ENCODE measurements at places on chromosomes 1 and 21.
A peak's percentile ranks its signal among the peaks of the same experiment; 100 is the strongest.

- no peak for DNase-seq
These were observed 4.4 kb downstream of the CDC42 start for GRCh38 chr1:22056936-22057335.

DNA sequence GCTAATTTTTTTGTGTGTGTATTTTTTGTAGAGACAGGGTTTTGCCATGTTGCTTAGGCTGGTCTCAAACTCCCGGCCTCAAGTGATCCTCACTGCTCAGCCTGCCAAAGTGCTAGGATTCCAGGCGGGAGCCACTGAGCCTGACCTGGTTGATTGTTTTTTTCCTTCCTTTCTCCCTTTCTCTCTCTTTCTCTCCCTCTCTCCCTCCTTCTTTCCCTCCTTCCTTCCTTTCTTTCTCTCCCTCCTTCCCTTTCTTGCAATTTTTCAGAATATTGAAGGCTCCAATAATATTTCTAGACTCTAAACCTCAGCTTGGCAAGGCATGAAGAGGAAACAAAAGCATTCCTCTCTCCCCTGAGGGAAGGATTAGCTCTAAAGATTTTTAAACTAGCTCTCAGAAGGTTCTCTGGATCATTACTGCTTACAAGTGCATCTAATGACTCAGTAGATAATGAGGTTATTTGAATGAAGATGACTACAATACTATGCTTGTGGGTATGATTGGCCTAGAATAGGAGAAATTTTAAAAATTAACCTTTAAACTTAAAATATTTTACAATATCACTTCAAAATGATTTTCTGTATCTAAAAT is 68.5 kb upstream of the GADD45A start:
- no peak for DNase-seq

GRCh38 chr1:1432951-1433803 is 2.3 kb upstream of the VWA1 start:
- DNase-seq, result peak; percentile 42

DNA sequence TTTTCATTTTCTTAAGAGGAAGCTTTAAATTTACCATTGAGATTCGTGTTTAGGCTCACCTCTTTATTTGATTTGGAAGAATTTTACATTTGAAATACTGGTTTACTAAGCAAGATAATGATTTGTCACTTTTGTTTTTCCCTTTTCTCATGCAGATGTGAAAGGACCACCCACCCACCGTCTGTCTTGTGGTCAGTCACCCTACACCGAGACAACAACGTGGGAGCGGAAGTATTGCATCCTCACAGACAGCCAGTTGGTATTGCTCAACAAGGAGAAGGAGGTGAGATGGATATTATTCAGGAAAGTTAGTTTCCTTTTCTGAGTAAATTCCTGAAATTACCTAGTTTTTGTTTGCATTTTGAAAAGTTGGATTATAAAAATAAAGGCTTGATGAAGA is 189.5 kb downstream of the RASAL2 start:
- no peak for DNase-seq

DNA sequence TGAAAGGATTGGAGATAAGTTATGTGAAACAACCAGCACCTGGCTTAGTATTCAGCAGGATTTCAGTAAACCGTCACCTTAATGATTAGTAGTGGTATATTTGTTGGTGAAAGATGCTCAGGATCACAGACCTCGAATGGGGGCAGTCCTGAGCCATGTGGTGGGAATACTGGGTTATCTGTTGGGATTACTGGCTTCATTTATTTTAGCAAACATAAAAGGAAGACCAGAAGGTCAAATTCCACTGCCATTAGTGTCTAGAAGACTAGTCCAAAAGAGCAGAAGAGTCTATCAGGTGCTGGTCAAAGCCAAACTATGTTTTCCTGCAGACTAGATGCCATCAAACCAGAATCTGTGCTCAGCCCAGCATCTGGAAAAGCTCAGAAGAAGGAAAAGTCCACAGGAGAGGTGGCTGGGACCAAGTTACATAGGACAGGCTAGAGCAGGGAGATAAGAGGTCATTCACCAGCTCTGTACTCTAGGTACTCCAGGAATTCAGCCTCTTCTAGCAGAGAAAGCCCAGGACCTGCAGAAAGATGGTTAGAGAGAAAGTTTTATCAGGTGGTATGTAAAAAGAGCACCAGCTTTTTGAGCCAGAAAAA is 343.4 kb downstream of the PLPP3 start:
- DNase-seq, result no peak

DNA sequence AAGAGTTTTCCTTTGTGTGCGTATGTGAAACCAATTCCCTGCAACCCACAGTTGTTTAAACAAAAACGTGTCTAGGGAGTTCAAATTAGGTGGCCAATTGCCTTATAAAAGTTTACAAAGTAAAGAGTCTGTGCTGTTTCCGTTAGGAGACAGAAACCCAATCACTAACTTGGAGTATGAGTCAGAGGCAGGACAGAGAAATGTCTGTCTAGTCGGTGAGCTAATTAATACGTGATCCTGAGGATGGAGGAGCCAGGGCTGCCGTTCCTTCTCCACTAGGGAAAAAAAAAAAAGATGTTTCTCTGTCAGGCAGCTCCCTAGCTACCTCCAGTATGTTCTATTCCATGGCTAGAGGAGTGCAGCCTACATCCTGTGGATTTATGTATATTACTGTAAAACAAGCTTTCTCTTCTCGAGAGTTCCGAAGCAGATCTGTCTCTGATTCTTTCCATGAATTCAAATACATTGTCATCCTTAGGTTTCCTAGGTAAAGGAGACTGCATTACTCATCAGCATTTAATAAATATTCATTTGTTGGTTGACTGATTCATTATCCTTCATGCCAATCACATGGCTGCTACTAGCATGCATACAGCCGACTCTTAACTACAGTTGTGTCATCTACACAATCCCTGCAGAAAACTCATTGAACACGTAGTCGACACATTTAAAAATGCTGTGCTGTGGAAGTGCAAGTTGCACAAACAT is 430.6 kb downstream of the KIF26B start:
- no peak for DNase-seq

DNA sequence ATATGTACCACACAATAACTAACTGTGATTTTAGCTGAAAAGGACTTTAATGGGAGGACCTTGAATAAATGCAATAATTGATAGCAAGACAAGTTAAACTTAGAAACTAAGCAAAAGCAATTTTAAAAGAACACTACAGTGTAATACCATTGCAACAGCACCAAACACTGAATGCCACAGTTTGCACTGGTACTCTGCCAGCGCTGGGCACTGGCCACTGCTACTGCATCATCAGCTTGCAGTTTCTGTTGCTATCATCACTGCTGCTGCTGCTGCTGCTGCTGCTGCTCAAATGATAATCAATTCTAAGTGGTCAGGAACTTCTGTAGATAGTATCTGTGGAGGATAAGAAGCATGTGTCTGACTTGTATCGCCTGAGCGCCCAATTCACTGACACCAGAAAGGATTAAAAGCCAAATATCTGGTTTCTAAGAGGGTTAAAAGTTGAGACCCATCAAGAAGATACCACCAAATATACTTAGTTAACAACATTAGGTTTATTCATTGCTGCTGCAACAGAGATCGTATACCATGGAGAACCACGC is 306.9 kb downstream of the LRRC40 start:
- DNase-seq, result no peak

DNA sequence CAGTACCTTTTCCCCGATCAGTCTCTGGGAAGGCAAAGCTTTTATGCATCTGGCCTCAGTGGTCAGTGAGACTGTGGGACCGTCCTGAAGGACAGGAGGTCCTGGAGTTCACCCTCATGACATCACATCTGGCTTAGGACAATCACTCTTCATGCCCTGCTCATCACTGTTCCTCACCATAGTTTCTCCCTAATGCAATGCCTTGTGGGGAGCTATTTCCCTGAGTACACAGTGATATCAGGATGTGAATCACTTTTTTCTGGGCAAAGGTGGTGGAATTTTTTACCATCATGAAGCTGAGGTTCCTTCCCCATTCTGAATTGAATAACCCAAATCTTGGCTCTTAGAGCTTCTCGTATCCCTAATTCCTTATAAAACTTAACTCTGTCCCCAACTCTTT is 34.8 kb upstream of the CFAP126 start:
- no peak for DNase-seq

DNA sequence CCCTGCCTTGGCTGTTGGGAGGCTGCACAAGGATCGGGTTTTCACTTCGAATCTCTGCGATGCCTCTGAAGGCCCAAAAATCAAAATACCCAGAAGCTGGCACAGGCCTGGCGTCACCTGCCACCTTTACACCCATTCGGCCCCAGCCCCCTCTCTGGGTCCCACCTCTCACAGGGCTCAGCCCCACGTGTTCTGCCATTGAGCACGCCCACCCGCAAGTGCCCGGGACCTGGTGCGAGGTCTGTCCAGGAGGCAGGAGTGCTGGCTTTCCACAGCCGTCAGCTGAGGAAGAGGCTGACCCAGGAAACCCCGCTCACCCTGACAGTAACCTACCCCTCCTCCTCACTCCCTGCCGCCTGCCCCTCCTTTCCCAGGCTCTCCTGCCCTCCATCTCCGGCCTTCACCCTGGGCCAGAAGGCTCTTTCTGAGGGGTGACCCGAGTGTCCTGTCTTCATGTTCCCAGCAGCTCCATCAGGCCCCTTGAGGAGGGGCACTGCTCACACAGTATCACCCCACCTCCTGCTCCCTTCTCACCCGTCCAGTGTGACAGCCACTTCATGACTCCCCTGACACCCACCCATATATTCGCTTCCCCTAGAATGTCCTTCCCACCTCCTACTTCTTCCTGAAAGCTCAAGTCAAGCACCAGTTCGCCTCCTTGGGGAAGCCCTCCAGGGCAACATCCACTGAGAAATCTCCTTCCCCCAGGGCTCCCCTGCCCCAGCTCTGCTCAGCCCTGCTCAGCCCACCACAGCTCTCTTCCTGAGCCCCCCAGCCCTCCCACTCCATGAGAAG is 13.5 kb downstream of the RCC2 start:
- DNase-seq, result no peak

DNA sequence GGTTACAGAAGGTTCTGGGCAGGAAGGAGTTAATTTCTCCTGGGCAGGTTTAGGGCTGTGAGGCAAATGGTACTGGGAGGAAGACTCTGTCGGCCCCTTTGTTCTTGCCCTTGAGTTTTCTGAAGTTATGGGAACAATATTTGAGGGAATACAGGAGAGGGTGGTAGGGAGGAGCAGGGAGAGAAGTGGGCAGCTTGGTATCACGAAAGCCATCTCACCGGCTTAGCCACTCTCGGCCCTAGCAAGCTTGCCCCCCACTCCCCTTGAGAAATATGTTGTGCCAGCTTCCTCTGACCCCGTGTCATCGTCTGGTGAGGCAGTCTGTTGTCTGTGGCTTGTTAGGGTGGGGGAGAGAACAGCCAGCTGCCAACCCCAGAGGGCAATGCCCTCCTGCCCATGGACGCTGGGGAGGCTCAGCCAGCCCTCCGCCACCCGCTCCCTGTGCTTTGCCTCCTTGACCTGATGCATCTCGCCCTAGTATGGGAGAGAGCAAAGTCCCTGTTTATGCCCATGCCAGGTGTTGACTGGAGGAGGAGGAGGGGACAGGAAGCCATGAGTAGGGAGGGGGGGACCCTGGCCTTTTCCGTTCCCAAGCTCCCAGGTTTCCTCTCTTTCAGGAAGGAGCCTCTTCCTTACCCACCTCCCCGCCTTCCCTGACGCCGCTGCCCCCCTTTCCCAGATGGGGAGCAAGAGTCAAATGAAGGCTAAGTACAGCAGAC is 1.2 kb downstream of the EFNA1 start:
- DNase-seq, result no peak

- no peak for DNase-seq
These were observed 37.0 kb downstream of the LRIG2 start for GRCh38 chr1:113109908-113110554.

- DNase-seq, result no peak
These were observed 1183.2 kb upstream of the B3GALT2 start for GRCh38 chr1:194369622-194370021.

DNA sequence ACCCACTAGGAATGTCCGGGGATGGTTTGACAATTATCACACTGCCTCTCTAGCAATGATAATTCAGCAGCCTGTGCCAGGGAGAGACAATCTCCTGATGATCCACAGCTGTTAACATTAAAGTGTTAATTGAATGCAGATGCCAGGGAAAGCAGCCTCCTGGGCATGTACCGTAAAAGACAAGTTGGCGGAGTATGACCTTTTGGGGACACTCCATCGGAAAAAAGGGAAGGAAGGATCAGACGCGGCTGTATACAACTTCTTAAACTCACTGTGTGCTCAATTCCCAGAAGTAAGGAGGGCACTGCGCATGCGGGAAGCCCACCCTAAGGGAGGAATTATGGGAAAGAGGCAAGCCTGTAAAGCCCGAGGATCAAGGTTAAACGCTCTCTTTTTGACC is 62.6 kb downstream of the MAP3K7CL start:
- DNase-seq, result no peak

DNA sequence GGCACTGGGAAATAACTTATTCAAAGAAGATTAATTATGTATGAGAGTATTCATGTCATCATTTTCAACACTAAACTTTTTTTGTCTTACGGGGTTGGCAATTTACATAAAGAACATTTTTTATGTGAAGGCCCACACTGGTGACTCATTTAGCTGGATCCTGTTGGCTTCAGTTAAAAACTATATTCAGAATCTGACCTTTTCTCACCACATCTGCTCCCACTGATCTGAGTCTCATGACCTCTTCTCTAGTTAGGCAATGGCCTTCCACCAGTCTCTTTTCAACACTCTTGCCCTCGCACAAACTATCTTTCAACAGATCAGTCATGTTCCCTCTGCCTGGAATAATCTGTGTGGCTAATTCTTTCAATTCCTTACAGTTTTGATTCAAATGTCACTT is 53.4 kb downstream of the TMPRSS15 start:
- no peak for DNase-seq

- DNase-seq, result no peak
These were observed 567.6 kb downstream of the MRPL39 start for GRCh38 chr21:25039461-25040380.

- DNase-seq, result no peak
These were observed 47.4 kb upstream of the EXO1 start for GRCh38 chr1:241800640-241801039.

DNA sequence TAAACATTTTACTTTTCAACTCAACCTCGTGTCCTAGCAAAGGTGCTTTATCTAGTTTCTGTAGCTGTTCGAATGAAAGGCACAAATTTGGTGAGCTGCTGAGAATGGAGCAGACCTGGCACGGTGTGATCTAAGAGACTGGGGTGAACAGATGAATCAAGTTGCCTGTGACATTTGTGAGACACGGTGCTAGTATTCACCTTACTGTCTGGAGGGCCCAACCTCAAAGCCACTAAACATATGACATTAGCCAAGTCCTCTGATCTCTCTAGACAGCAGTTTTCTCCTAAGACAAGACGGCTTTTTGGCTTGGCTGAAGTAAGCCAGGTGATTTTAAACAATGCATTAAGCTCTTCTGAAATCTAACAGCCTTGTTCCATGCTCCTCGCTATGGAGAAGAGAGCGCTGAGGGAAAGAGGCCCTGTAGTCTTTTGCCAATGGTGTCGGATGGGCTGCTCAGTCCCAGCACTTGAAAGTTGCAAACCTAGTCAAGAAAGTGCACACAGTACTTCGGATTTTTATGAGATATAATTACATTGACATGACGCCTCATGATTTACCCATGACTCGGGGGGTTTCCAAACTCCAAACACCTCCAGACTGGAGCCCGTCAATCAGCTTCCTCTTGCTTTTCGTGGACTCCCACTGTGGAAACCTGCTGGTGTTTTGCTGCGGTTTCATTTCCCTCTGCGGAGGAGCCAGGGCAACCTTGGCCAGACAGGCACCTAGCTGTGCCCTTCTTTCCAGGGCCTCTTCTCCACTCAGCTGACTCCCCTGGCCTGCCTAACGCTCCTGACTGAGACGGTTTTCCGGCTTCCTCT is 794 bp upstream of the TOR3A start:
- peak; percentile 46 for DNase-seq

- no peak for DNase-seq
These were observed 88.7 kb upstream of the EDN2 start for GRCh38 chr1:41573194-41573593.

- no peak for DNase-seq
These were observed 23.7 kb downstream of the SLC35A3 start for GRCh38 chr1:99993468-99993845.

GRCh38 chr1:162404550-162405160 is 7.3 kb downstream of the SH2D1B start:
- DNase-seq, result no peak
